Stimulated activated CD8-positive, alpha-beta memory T cell treated with anti-CD3 and anti-CD28 coated beads, Interleukin-4, amount 100 ng/mL, for 1 hour (primary cell): ENCODE measurements at places on chromosomes 2 and 18.
A peak's percentile ranks its signal among the peaks of the same experiment; 100 is the strongest.

- no peak for DNase-seq
Measured at GRCh38 chr18:57439985-57440330, 4.8 kb downstream of the ONECUT2 start.

DNA sequence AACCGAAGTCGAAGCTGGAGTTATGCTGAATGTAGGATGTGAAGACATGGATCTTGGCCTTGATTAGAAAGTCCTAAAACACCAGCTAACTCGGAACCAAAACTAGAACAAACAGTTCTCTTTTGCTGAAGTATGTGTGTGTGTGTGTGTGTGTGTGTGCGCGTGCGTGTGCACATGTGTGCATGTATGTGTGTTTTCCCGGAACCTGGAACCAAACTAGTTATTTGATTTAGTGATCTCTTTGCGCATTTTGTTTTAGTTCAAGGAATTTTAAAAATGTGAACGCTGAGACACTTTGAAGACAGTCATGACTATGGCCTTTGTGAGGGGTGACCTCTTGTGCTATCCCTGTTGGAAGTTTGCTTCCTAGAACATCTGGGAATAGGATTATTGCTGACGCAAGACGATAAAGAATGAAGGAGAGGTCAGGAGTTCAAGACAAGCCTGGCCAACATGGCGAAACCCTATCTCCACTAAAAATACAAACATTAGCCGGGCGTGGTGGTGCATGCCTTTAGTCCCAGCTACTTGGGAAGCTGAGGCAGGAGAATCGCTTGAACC lies 23.8 kb downstream of the FHL2 start:
- no peak for DNase-seq

- DNase-seq = peak; percentile 45
Measured at GRCh38 chr2:95025406-95026319, at the start of gene MAL. MAL (plus strand) TSS chr2:95025708; CDS start chr2:95025793, 85 bp downstream.

DNA sequence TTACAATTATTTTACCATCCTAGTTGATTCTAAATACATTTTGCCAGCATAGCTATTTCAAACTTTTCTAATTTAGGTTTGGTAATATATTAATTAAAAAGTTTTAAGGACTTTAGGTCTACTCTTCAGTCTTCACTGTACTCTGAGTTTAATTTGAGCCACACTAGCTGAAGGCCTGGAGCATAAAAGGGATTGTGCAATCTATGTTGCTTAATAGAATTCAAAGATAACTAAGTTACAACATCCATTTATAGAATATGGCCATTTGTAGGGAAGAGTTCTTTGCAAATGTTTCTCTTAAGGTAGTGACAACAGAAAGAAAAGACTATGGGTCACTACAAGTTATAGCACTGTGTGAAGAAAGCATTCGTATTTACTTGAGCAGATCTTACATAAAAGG lies 702.2 kb upstream of the NRXN1 start:
- DNase-seq = no peak

- DNase-seq = no peak
Measured at GRCh38 chr2:6986301-6986911, 69.2 kb downstream of the RNF144A start.

DNA sequence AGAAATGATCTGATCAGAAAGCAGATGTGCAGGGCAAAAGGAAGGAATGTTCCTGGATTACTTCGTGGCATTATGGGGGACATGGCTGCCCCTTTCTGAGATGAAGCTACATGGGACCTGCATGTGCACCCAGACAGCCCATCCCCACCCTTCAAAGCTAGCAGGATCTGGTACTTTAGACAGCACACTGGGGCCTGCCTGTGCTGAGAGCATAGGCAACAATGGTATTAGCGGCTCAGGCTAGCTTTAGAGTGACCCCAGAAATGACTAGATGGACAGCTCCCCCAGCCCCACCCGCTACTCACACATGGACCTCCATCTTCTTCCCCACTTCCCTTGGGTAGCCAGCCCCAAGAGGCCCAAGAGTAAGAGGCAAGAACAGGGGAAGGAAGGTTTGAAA lies 61.5 kb upstream of the NFE2L2 start:
- DNase-seq = no peak

DNA sequence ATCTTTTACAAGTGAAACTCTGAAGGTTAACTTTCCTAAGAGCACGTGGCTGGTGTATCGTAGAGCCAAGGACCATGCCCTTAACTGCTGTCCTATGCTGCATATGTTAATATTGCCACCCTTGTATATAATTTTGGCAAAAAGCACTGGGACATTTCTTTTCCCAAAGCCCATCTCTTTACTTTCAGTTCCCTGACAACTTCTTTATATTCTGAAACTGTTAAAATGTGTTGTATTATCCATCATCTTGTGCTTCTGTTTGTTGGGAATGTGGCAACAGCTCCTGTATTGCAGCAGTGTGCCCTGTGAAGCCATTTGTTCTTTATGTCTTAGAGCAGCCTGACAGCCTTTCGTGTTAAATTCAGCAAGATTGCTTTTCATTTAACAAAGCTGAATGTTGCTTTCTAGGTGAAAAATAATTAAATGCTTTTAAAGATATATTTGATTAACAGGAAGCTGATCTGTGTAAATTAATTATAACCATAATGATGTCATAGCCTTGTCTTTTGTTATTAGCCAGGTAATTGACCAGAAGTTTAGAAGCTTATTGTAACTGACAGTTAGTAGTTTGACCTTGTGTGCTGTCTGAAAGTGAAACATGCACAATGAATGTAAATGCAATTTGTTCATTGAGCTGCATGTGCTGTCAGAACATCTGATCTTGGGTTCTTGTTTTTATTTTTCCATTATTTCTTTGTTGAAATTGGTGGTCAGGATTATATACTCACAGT lies 9.7 kb downstream of the RHBDD1 start:
- no peak for DNase-seq

DNA sequence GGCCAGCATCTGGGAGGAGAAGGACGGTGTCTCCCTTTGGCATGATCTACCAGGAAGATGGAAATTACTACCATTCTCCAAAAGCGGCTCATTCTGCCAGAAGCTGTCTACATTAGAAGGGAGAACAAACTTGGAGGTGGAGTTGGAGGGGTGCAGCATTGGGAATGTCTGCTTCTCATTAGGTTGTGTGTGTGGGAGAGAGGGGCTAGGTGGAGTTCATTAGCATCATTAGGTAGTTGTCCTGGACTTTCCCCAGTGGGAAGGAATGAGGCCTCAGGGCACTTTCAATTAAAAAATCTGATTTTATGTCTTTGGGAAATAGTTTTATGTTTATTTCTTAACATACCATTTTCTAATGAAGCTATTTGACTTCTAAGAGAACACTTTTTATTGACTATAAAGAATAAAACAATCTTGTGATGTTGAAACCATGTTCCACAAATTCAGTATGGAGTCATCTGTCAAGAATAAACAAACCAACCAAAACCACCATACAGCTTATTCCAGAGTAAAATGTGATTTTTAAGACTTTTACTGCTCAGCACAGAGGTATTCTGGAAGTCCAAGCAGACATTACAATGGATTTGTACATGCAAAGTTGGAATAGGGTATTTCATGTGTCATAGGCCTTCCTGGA lies 60.6 kb downstream of the VAPA start:
- no peak for DNase-seq

GRCh38 chr2:189570570-189571031 lies 10.0 kb downstream of the SLC40A1 start:
- no peak for DNase-seq

DNA sequence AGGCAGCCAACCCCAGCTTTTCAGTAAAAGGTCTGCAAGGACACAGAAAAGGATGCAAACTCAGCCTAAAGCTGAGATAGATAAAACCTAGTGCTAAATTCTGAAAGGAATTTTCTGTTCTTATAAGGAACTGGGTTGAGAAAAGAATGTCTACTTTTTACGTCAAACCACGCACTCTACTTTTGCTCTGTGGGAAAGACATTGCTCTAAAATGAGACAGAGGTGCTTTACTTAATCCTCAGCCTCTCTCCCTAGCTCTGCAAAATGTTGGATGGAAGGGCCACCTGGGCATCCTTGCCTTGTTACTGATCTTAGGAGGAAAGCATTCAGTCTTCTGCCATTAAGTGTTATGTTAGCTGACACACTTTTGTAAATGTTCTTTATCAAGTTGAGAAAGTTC lies 72.1 kb upstream of the LINC00305 start:
- DNase-seq = no peak

DNA sequence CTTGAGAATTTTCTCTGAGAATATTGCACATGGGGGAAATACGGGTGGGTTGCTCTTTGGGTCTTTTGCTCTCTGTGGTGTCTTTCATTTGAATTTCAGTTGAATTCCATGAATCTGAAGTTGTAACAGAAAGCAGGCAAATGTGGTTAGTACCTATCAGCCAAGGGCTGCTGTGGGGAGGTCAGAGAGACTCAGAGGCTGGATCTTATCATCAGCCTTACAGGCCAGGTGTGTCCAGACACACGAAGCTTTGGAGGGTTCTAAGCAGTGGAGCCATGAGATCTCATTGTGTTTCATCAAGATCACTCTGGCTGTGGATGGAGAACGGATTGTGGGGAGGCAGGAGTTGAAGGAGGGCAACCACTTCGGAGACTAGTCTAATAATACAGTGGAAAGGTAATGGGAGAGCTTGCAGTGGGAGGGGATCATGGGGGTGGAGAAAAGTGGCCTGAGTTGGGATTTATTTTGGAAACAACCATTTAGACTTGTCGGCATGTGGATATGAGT lies 68.1 kb downstream of the GNAL start:
- no peak for DNase-seq

GRCh38 chr2:191155608-191156071 lies 4.8 kb upstream of the STAT4 start:
- no peak for DNase-seq

GRCh38 chr18:52995875-52996274 lies 655.9 kb downstream of the DCC start:
- DNase-seq = no peak

- no peak for DNase-seq
Measured at GRCh38 chr2:2919026-2919425, 458.6 kb downstream of the EIPR1 start.

GRCh38 chr2:220744861-220745260 lies 827.2 kb downstream of the EPHA4 start:
- DNase-seq = no peak

GRCh38 chr2:133843091-133843490 lies 274.8 kb upstream of the NCKAP5 start:
- no peak for DNase-seq

- no peak for DNase-seq
Measured at GRCh38 chr2:24913911-24914310, 6.1 kb downstream of the ADCY3 start.

DNA sequence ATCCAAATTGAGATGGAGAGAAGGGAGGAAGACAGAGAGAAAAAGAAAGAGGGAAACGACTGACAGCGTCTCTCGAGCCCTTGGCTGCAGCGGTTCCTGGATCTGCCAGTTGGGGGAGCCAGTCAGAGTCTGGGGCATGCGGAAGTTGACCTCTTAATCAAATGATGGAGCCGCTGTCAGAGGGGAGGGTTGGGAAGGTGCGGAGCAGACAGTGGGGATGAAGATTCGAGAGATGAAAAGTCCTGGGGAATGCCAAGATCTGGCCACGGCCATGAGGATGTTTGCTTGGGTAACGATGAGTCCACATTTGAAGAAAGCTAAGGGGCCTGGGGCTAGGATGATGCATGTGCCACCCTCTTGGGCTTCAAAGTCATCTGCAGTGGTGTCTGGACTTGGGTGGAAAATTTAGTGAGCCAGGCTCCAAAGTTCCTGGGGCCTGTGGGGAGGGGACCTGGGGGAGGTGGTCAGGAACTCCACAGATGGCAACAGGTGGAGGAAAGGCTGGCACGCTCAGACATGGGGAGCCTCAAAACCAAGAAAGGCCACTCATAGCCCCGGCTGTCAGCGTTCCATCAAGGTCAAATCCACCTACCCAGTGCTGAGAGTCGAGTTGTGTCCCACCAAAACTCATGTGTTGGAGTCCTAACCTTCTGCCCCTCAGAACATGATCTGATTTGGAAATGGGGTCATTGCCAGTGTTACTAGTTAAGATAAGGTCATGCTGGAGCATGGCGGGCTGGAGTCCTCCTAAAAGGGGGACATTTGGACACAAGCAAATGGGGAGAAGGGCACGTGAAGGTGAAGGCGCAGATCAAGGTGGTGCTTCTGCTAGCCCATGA lies 200.1 kb downstream of the NDUFA10 start:
- no peak for DNase-seq

DNA sequence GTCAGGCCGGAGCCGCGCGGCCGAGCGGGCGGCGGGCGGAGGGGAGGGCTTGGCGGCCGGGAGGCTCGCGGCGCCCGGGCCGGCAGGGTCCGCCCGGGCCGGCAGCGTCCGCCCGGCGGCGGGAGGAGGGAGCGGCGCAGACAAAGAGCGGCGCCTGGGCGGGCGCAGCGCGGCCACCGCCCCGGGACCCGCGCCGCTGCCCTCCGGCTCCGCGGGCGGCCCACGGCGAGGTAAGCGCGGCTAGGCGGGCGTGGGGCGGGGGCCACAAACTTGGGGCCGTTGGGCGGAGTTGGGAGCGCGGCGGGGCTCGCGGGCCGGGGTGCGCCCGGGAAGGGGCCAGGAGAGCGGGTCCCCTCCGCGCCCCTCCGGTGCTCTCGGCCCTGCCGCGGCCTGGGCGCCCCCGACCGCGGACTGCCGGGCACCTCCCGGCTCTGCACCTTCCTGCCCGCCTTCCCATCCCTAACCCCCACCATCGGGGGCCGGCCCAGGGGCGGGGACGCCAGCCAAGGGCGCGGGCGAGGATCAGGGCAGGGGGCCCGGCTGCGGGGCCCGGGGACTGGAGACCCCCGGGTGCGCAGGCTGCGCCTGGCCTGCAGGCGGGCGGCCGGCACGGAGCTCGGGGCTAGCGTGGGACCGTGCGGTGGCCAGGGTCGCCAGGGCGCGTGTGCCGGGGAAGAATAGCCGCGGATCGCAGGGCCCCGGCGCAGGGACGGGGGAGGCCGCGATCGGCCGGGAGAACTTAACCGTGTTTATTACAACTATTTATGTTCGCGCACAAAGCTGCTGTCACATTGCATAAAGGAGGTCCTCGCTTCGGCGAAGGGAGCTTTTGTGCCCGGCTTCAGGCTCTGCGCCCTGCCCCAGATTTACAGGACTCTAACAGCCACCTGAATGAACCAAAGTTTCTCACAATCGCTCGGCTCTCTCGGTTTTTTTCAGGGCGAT lies at the start of gene NCK2:
NCK2 (plus strand) TSS at position 4 of the 945 bp plus-strand sequence. CDS start 110,152 bp downstream, outside the sequence.
- no peak for DNase-seq

DNA sequence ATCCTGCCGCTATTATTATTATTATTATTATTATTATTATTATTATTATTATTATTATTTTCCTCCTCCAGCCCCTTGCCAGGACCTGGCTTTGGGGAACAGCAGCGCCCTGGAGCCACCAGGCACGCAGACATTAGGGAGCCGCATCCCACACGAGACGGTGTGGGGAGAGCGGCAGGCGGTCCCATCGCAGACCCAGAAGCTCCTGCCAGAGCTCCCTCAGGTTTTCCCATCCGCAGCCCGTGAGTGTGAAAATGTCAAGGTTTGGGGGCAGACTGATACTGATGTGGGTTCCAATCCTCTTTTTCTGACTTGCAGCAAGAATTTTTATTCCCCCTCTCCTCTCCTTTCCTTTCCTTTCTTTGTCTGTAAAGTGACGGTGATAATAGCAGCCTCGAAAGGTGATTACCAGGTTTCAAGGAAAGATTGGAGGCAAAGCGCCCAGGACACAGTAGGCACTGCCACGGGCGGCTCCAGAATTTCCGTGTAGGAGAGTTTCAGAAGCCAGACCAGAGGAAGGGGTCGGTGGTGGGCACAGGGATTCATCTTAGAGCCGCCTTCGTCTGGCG lies 816 bp downstream of the SCTR start:
- DNase-seq = no peak

GRCh38 chr2:228673876-228674554 lies 492.5 kb upstream of the SPHKAP start:
- DNase-seq = no peak
